NCI-H1048 (cell line): ENCODE measurements at places on chromosomes 11 and 22.

DNA sequence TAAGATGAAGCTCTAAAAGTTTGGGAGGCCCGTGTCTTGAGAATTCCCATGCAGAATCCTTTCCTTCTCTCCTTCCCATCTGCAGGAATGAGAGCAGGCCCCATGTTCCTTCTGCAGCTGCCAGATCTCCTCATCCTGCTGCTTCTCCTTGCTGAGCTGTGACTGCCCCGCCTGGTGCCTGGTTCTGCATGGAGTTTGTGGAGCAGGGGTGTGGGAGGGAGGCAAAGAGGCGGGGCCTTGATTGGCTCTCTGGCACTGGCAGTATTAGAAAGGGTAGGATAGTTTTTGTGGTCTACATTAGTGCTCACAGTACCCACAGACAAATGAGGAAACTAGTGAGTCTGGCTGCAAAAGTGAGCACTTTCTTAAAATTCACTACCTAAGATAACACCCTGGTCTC lies 91.1 kb upstream of the CLPB start:
- DNase-seq = no peak

GRCh38 chr22:27124351-27124966 lies 467.1 kb downstream of the MIAT start:
- DNase-seq = no peak

GRCh38 chr11:128653801-128654231 lies 40.1 kb upstream of the FLI1 start:
- no peak for DNase-seq

DNA sequence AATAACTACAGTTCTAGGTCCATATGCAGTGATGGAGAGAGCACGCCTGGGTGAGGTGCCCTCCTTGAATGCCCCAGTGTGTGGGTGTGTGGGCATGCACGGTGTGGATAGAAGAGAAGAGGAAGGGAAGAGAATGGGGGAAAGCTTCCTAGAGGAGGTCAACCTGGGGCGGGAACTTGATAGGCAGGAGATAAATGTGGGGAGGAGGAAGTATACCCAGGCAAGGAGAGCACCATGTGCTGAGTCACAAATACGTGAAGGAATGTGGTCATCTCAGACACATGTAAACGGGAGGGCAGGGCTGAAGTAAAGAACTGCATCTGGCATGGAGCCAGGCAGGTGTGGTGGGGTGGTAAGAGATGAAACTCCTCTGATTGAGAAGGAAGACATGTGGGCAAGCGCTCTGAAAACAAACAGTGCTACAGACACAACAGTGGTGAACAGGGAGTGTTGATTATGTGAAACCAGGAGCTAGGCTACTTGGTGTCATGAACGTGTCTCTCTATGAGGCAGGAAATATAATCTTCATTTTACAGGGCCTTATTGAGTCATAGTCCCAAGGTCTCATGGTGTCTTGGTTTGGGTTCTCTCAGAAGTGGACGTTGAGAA lies 61.5 kb upstream of the EED start:
- DNase-seq = no peak

GRCh38 chr11:62061356-62062222 lies 62.2 kb upstream of the INCENP start:
- no peak for DNase-seq

DNA sequence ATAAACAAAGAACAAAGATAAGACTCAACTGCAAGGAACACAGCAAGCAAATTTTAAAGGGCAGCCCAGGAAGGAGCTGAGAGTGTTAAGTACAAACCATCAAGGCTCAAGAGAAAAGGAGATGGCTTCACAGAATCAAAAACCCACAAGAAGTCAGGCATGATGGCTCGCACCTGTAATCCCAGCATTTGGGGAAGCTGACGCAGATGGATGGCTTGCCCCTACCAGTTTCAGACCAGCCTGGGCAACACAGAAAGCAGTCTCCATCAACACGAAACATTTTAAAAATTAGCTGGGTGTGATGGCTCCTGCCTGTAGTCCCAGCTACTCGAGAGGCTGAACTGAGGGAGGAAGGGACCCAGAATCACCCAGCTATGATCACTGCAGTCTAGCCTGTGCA lies 32.6 kb downstream of the MAPK1 start:
- no peak for DNase-seq

- DNase-seq = no peak
These were observed 50.2 kb downstream of the APOL3 start for GRCh38 chr22:36110306-36110881.

GRCh38 chr11:34732831-34733230 lies 111.9 kb downstream of the EHF start:
- no peak for DNase-seq

GRCh38 chr22:30340911-30341685 lies 14.4 kb upstream of the TBC1D10A start:
- DNase-seq = no peak

GRCh38 chr11:119493712-119494111 lies 70.7 kb upstream of the THY1 start:
- DNase-seq = no peak

- no peak for DNase-seq
These were observed 130.5 kb downstream of the LARGE1 start for GRCh38 chr22:33789690-33790253.

GRCh38 chr11:86955111-86955360 lies 159 bp downstream of the FZD4 start:
- no peak for DNase-seq

- no peak for DNase-seq
These were observed 154.6 kb downstream of the SNX19 start for GRCh38 chr11:130761560-130762220.

- DNase-seq = no peak
These were observed 13.4 kb downstream of the APLNR start for GRCh38 chr11:57223601-57224000.

DNA sequence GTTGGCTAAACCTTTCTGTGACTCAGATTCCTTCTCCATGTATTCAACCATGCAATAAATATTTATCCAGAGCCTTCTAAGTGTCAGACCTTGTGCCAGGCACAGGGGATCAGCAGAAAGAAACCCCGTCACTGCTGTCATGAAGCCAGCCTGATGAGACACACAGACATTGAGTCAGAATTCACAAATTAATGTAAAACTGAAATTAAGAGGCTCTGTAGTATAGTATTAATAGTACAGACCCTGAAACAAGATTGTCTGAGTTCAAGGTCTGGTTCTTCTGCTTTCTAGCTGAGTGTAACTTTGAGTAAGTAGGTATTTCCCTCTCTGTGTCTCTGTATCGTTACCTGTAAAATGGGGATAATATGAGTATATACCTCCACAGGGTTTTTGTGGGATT lies 46.9 kb downstream of the ME3 start:
- no peak for DNase-seq

GRCh38 chr11:26477396-26477795 lies 94.7 kb downstream of the MUC15 start:
- no peak for DNase-seq

DNA sequence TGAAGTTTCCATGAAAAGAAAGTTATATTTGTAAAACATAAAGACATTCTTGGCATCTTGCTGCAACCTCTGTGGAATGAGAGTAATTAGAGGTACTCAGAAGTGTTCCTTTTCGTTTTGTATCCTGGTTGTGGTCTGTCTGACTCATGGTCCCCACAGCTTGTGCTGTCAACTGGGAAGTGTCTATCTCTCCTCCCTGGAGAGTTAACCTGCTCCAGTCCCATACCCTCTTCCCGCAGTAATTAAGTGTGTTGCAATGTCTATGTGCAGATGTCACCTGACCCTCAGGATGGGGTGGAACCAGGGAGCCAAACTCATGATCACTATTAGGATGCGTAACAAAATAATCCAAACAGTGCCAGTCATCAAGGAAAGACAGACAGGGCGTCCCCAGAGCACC lies 23.0 kb upstream of the ZDHHC13 start:
- no peak for DNase-seq

DNA sequence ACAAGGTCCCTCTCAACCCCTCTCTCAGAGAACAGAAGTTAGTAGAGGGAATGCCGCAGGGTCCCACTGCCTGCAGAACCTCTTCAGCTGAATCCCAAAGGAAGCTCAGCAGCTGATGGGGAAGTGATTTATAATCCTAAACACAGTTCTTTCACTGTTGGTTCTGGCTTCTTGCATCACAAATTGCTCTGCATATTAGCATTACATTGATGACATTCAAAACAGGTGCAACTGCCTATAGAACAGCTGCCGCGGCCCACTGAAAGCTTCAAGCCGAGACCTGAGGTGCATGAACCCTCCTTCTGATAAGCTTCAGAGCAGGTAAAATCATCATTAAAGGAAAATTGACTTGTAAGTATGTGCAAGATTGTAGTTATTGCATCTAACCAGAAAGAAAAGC lies 75.2 kb upstream of the KIRREL3 start:
- DNase-seq = no peak

- no peak for DNase-seq
These were observed 5.8 kb downstream of the MS4A6E start for GRCh38 chr11:60332846-60333245.

- no peak for DNase-seq
These were observed 304.2 kb downstream of the RAB38 start for GRCh38 chr11:87871056-87871455.

GRCh38 chr11:64060861-64061444 lies 25.2 kb downstream of the FLRT1 start:
- DNase-seq = no peak

GRCh38 chr11:73465871-73466270 lies 89.7 kb downstream of the RELT start:
- DNase-seq = no peak

DNA sequence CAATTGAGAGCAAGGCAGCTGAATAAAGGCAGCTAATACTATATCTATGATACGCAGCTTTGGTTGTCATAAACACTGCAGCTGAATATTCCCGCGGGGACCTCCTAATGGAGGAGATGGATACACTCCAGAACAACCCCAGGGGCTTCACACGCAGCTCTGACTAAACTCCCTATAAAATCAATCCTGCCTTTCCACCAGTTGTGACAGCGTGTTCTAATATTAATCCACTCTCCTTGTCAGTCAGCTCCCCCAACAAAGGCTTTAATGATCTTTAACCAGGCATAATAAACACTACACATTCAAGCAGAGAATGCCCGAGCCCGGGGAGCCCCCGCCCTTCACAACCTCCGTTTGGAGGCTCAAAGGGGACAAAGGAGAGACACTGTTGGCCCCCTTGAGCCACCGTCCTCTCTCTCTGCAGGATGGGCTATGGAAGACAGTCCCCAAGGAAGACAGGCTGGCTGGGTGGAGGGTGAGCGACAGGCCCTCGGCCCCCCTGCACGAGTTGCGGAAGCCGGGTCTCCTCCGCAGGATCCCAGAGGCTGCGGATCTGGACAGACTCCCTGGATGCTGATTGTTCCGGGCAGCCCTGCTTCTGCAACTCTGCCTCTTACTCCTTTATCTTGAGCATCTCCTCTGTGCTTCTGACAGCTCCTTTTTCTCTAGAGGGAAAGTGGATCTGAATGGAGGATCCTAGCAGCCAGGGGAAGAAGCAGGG lies 565.2 kb downstream of the BUD13 start:
- no peak for DNase-seq

DNA sequence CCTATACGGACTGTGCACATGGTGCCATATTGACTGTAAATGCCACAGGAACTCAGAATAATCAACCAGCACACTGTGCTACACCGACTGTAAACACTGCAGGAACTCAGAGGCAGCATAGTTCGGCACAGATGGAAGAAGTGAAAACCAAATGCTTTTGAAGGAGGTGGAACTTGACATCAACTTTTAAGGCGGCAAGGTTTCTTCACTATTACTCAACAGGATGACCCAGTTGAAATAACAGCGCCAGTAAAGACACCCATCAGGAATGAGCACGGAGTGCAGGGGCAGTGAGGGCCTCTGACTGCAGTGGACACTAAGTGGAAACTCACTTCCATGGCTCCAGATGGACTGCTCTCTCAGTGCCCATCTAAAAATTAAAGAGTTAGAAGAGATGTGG lies 15.7 kb downstream of the TESMIN start:
- DNase-seq = no peak

GRCh38 chr22:30733181-30733631 lies 38.5 kb downstream of the OSBP2 start:
- no peak for DNase-seq

- DNase-seq = no peak
These were observed 9.0 kb upstream of the ATG16L2 start for GRCh38 chr11:72805216-72805615.

DNA sequence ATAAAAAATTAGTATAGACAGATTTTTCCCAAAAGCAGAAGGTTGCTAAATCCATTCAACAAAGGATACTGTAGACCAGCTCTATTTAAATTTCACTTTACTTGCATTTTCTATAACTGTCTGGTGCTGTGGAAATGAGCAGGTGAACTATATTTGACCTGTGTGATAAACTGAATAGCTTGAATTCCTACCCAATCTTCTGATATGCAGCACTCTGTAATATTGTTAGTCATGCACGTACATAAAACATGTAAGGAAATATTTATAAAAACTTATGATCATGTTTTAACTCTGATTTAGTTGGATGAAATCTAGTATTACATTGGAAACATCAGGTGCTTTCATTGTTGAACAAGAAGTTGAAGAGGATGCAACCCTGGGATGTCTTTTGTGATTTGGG lies 213.6 kb downstream of the DBX1 start:
- DNase-seq = no peak

GRCh38 chr11:5504403-5504921 lies 5.3 kb downstream of the UBQLN3 start:
- no peak for DNase-seq

- no peak for DNase-seq
These were observed 65.4 kb downstream of the MAPK1 start for GRCh38 chr22:21802056-21802455.

DNA sequence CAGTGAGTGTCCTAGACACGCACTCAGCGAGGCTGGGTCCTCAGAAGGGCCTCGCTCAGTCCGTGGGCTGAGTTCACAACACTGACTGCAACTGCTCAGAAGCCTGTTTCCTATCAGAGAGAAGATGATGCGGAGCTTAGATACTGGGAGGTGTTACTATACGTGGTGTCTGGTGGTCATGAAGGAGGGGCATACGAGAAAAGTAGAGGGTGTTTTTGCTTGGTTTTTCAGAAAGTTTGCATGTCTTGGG lies 9.5 kb upstream of the SERPIND1 start:
- no peak for DNase-seq

DNA sequence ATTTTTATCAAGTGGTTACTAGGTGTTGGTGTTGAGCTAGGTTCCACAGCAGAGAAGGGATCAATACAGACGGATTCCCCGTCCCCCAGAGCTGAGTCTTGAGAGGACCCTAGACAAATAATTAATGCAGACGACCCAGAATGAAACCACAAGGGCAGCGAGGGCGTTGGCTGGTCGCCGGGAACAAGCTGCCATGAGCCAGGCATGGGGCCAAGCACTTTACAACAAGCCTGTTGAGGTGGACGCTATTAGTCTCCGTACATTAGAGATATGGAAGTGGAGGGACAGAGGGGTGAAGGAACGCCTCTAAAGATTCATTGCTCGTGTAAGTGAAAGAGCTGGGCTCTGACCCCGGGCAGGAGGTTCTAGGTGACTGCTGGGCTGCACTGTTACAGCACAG lies 77.1 kb upstream of the EIF3D start:
- DNase-seq = no peak

DNA sequence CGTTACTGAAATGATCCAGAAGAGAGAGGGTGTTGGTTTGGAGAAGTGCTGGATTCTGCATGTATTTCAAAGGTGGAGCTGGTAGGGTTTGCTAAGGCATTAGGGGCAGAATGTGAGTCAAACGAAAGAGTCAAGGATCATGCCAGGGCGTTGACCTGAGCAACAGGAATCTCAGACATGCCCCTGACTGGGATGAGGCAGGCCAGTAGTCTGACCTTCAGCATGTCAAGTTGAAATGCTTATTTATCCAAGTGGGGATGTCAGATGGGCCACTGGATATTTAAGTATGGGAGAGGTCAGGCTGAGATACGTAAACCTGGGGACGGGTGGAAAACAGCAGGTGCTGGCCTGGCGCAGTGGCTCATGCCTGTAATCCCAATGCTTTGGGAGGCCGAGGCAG lies 2.7 kb upstream of the TSGA10IP start:
- no peak for DNase-seq

GRCh38 chr11:86117712-86118063 lies 48.8 kb upstream of the PICALM start:
- no peak for DNase-seq
